ENCODE measurements at places on chromosomes 2 and 18.

DNA sequence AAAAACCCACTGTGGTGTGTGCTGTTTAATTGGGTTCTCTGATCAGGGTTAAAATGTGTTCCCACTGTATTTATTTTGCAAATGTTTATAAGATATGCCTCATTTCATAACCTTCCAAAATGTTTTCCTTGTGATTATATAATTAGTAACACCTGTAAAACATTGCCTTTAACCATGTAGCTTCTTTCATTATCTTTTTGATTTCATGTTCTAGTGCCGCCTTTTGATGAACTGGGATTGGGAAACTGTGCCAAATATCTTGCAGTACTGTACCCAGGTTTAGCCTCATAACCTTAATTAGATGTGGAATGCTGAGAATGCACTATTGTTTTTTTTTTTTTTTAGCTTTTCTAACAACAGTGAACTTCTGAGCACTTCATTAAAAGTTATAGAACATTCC is 96.9 kb downstream of the TANC1 start:
- DNase-seq, result no peak

DNA sequence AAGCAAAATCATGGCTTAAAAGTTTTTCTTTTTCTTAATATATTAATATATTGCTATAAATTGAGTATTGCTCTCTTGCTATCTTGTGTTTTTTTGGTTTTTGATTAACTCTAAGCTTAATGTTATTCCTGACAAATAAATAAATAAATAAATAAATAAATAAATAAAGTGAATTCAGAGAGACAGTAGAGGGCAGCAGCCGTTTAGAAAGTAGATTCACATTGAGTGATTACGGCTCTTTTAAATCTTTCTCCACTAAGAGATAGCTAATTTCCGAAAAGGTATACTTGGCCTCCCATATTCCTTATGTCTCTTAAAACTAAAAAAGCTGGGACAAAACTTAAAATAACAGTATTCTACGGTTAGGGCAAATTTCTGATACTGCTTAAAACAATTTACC is 34.3 kb downstream of the MSH2 start:
- DNase-seq, result no peak

- no peak for DNase-seq
Observed at GRCh38 chr2:220946552-220946951, 625.6 kb downstream of the EPHA4 start.

DNA sequence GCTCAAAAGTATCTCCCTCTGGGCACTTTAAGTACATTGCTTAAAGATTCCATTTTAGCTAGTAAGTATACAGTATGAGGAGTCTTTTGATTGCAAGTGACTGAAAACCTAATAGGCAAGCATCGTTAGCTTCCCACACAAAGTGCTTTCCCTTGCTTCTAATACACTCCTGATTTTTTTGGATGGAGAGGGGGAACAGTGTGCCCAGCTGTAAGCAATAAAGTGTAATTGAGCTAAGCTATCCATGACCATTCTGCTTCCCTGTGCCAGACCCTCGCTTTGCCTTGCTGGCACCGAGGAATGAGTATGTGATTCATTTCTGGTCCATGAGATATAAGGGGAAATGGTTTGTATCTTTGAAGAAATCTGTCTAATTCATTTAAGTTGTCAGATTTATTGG is 3.8 kb upstream of the ZNF24 start:
- DNase-seq, result no peak

DNA sequence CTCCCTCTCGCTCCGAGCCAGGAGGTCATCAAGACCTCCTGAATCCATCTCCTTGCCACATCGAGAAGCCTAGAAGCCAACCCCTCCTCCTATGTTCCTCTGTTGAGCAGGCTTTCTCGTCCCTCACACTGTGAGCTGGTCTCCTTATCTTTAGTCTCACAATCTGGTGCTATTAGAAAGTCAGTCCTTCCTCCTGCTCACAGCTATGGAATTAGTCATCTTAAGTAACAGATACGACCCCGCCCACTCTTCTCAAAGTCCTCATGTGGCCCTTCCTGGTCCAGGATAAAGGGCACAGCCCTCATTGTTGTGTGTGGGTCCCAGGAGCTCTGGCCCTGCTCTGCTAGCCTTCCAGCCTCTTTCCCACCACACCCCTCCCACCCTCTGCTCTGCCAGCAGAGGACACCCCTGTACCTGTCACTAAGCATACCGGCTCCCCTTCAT is 41.4 kb upstream of the TRIB2 start:
- DNase-seq, result no peak

GRCh38 chr2:240435457-240435947 is at the start of gene GPC1:
GPC1 (plus strand) TSS chr2:240435663; CDS start chr2:240435919, 256 bp downstream.
- DNase-seq, result peak; percentile 58

- DNase-seq, result no peak
Observed at GRCh38 chr2:6906165-6906741, 11.0 kb upstream of the RNF144A start.

- DNase-seq, result no peak
Observed at GRCh38 chr2:176574484-176575236, 305.4 kb downstream of the MTX2 start.

GRCh38 chr2:229417916-229418315 is 146.8 kb upstream of the PID1 start:
- DNase-seq, result no peak

GRCh38 chr2:182391443-182391842 is 35.4 kb downstream of the PDE1A start:
- DNase-seq, result no peak

- no peak for DNase-seq
Observed at GRCh38 chr2:72883356-72883962, 3.7 kb upstream of the SPR start.

DNA sequence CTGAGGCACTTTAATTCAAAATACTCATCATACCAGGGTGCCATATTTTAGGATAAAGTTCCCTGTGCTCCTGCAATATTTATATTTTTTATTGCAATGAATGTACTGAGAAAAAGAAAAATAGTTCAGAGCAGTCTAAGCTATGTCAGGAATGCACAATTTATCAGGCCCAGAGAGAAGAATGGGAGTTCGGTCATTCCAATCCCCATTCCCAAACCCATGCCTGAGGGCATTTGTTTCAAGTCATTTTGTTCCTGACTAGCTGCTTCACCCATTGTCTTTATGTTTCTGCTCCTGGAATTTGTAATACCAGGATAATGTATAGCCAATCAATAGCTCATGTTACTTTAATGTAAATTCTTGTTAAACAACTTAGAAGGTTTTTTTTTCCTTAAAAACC is 24.4 kb upstream of the FTCDNL1 start:
- DNase-seq, result no peak

DNA sequence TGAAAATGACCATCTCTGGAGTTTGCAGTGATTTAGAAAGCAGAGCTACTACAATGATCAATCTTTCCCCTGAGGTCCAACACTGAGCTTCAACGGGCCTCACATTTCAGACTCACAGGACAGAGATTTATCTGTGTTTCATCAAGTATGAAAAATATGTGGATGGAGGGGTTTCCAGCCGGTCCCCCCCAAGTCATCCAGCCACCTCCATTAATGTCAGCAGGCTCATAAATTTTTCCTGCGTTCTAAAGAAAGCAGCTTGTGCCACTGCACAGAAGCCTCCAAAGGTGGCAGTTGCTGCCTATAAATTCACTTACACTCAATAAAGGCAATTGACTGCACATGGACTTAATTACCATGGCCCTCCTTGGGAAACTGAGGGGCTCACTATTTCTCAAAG is 117.4 kb upstream of the ACKR3 start:
- no peak for DNase-seq

DNA sequence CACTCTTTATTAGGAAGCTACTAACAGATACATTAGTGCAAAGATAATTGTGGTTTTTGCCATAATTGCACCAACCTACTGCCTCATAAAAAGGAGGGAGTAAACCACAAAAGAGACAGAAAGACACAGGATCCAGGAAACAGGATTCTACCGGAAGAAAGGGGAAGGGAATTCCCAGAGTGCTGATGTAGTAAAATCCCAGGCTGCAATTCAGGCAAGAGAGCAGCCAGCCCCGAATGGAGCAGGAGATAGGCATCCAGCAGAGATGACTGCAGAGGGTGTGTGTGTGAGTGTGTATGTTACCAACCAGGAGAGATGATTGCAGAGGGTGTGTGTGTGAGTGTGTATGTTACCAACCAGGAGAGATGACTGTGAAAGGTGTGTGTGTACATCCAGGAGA is 84.4 kb downstream of the KCNS3 start:
- DNase-seq, result no peak

- no peak for DNase-seq
Observed at GRCh38 chr2:8251291-8251690, 430.6 kb upstream of the ID2 start.

DNA sequence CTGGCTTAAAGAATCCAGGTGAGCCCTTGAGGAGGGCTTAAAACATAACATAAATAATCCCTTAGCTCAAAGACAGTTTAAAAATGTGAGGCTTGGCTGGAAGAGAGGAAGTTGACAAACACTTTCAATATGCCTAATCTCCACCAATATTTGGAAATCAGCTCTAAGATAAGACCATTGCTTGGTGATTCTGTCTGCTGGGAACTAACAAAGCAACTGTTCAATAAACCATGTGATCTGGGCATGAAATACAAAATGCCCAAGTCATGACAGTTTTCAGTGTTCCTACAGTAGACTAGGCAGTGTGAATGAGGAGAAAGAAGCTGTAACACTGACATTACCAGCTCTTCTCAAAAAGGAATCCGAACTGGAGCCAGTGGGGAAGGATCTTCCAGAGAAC is 10.7 kb downstream of the MFF start:
- DNase-seq, result no peak

GRCh38 chr2:25063876-25064660 is 22.2 kb downstream of the EFR3B start:
- no peak for DNase-seq

DNA sequence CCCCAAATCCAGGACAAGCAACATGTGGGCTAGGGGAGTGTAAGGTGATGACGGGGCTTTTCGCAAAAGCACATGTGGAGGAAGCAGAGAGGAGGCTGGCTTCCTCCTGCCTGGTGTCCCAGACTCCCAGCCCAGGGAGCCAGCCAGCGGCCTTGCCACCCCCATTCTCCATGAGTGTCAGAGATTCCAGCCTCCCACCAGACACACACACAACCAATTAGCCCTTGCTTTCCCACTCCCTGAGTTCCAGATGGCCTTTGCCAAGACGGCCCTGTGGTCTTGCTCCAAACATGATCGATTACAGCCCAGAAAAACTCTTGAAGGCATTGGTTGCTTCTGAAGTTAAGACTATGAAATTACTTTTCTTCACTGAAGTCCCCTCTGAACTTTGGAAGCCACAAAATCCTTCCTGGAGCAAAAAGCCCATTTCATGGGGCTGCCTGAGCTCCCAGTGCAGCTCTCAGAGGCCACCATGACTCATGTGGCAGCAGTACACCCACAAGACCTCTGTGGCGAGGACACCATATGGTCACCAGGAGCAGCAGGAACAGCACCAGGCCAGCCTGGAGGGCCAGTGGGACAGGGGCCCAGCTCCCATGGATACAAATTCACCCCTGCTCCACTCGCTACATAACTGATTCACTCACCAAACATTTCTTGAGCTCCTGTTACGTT is 69.1 kb upstream of the PID1 start:
- no peak for DNase-seq

GRCh38 chr2:26461601-26462023 is 16.3 kb downstream of the OTOF start:
- DNase-seq, result no peak

DNA sequence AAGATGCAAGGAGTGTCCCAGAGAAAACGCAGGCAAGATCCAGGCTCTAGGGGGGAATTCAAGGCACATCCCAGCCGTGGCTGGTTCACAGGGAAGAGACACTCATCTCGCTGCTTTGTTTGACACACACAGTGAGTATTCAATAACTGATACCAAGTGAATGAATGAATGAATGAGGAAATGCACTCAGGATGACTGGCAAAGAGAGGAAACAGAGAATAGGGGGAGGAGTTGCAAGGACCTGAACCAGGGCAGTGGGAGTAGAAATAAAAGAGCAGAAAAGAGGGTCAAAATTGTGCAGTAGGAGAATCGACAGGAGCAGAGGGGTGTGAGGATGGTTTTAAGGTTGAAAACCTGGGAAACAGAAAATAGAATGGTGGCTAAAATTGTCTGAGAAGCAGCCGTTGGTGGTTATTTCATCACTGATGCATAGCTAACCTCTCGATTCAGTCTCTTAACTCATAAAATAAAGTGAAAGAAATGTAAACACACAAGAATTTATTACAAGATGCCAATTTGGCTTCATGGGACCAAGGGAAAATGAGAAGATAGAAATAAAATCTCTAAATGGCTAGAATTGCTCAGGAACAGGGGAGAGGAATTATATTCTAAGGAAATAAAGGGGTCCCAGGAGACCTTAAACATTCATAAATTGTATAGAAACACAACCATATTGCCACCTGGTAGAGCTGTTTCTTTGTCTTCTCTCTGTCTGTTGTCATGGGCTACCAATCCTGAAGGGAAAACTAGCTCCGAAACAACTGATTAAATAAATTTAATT is 63.9 kb upstream of the PHLPP1 start:
- no peak for DNase-seq

GRCh38 chr2:162821176-162821575 is 17.4 kb downstream of the KCNH7 start:
- no peak for DNase-seq

DNA sequence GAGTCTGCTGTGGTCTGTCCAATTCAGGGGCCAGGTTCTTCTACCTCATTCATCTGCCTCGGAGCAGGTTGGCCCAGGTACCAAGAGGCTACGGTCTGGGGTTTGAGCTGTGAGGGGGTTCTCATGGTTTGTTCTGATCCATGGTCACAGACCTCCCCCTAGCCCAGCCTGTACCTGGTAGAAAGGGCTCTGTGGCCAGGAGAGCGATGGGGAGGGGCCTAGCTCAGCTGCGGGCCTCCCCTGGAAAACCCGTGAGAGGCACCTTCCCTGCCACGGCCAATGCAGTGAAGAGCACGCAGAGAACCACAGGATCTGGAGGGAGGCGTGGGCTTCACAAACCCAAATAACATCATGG is 19.6 kb upstream of the ALLC start:
- no peak for DNase-seq

- DNase-seq, result no peak
Observed at GRCh38 chr2:207251573-207252192, 85.9 kb upstream of the KLF7 start.

GRCh38 chr18:9960258-9960904 is 46.6 kb downstream of the VAPA start:
- DNase-seq, result no peak

- no peak for DNase-seq
Observed at GRCh38 chr2:21254170-21254965, 130.6 kb downstream of the TDRD15 start.

- no peak for DNase-seq
Observed at GRCh38 chr18:74284191-74284979, 7.4 kb downstream of the CYB5A start.
